Activated naive CD8-positive, alpha-beta T cell treated with anti-CD3 and anti-CD28 coated beads, Interleukin-2, amount 10 ng/mL, durations not matched to agents 7 days and 5 days (primary cell): ENCODE measurements at places on chromosomes 13 and 19. TPM values are rescaled to one million over a fixed set of nuclear protein-coding genes. Genes with fewer than 3 reads are reported as not detected.

TICAM1 gene
- total RNA-seq: 14.1 TPM

FXYD3 gene
- total RNA-seq: not detected

LILRA1 gene
- total RNA-seq: not detected

C13orf42 gene
- not detected for total RNA-seq

ZNF730 gene
- 1.6 TPM for total RNA-seq

RCBTB2 gene
- 18.3 TPM for total RNA-seq

ICAM5 gene
- total RNA-seq: 0.83 TPM
